ENCODE measurements at places on chromosomes 1 and 21. TPM values are rescaled to one million over a fixed set of nuclear protein-coding genes. Genes with fewer than 3 reads are reported as not detected.

DNA sequence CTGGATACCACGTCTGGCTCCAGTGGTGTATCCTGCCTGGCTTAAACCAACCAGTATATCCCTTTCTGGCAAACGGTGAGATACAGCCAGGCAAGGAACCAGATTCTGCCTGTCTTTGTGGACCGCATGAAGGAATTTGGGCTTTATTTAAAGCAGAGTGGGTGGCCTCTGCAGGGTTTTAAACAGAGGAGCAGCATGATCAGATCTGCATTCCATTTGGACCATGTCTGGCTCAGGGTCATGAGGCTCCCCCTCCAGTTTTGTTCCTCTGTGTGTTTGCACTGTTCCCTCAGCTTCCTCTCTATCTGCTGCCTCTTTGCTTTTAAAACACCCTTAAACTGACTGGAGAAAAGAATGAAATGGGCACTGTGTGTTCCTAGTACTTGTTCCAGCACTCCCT, 195.0 kb downstream of the GIPC2 start:
- no peak for DNase-seq

Gene TMEM200B
- 22.6 TPM for polyA plus RNA-seq

GRCh38 chr1:235073968-235074522, 54.6 kb downstream of the TOMM20 start:
- no peak for DNase-seq

Gene FAM151A
- not detected for polyA plus RNA-seq

GRCh38 chr1:110936567-110936966, 27.2 kb downstream of the LRIF1 start:
- DNase-seq, result no peak

DNA sequence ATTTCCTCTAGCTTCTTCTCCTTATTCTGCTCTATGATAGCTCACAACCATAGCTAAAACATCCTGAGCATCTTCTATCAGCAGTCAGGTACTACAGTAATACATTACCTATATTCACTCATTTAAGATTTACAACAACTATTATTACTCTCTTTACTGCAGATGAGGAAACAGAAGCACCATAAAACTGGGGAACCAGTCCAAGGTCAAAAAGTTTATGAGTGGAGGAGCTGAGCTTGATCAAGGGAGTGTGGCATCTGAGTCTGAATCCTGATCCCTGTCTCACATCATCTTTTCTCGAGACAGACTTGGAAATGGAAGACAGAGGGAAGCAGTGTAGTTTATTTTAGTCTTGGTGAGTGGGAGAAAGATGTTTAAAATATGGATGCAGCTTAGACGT, 288.6 kb downstream of the RGS7 start:
- no peak for DNase-seq

Gene TMEM61
- polyA plus RNA-seq, result not detected

Gene PPP1R8
- polyA plus RNA-seq, result 33.8 TPM

Gene SPTA1
- polyA plus RNA-seq, result 0.07 TPM

All from ovary (tissue), 10 donors.